ENCODE measurements at places on chromosomes 7 and 10.

DNA sequence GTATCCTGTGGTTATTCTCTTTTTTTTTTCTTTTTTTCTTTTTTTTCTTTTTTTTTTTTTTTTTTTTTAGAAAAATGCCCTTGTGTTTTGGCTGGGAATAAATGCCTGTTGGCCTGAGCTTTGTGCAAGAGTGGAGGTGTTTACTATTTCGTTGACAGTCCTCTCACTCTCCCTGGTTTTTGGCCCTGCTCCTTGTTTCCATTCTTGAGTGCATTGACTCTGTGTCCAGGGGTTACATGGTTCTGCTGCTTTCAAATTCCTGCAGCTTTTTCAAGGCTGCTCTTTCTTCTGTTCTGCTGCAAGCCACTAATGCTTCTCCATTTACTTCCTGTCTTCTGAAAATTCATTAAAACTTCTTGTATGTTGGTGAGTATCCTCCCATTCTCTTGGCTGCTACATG lies 59.7 kb upstream of the TBX20 start:
- no peak for DNase-seq

DNA sequence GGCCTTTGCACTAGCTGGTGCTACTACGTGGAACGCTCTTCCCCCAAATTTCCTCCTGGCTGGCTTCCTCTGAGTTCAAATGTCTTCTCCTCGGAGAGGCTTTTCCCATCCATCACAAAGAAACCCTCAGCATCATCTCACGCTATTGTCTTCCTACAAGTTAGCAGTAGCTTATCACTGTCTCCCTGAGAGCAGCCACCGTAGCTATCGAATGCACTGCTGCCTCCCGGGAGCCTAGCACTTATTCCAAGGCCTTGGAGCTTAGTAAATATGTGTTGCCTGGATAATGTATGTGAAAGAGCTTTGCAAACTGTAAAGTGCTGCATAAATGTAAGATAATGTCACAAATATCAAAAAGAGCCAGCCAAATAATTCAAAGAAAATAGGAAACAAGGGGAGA lies 124.4 kb downstream of the KCNMA1 start:
- no peak for DNase-seq

DNA sequence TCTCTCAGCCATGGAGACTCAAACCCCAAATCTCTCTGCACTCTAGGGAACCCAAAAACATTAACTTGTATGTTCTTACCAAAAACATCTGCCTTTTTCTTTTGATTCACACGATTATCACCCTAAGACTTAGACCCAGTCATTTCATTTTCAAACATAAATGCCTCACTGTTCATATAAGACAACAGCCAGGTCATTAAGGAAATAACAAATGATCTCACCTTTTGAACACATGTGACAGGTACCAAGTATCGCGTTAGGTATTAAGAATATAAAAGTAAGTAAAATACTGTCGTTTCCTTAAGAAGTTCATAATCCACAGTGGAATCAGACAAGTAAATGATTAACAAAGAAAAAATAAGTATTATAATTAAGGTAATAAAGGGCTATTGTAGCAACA lies 8.8 kb downstream of the TM9SF3 start:
- DNase-seq, result no peak

DNA sequence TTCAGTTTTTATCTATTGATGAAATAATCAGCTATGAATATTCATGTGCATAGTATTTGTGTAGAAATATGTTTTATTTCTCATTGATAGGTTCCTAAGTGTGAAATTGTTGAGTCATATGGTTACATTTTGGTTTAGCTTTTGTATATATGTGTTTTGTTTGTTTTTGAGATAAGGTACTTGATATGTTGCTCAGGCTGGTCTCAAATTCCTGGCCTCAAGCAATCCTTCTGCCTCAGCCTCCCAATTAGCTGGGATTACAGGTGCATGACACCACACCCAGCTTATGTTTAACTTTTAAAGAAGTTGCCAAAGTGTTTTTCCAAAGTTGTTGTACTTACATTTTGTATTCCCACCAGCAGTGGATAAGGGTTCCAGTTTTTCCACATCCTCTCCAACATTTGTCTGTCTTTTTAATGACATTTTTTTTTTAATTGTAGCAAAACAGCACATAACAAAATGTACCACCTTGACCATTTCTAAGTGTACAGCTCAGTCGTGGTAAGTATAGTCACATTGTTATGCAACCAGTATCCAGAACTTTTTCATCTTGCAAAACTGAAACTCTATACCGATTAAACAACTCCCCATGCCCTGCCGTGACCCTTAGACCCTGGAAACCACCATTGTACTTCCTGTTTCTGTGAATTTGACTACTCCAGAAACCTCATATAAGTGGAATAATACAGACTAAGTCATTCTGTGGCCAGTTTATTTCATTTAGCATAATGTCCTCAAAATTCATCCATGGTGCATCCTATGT lies 12.6 kb upstream of the UBE2D1 start:
- no peak for DNase-seq

Measured in right forelimb (tissue), 1 donor.